Endothelial cell (in vitro differentiated cells): ENCODE measurements at places on chromosomes 12 and 14. TPM values are rescaled to one million over a fixed set of nuclear protein-coding genes. Genes with fewer than 3 reads are reported as not detected.

ADAMTS20 gene
- total RNA-seq, result 0.15 TPM

CBLN3 gene
- 1.5 TPM for total RNA-seq

VWF gene
- total RNA-seq, result 56.0 TPM

DCAF5 gene
- 72.0 TPM for total RNA-seq

SCNN1A gene
- 2.2 TPM for total RNA-seq

ADGRD1 gene
- 1.7 TPM for total RNA-seq

SIRT4 gene
- total RNA-seq, result 1.8 TPM

JPH4 gene
- total RNA-seq, result 0.64 TPM

IQSEC3 gene
- total RNA-seq, result 13.2 TPM

SERPINA5 gene
- 0.26 TPM for total RNA-seq

SLC22A17 gene
- total RNA-seq, result 35.3 TPM

BEGAIN gene
- total RNA-seq, result 1.6 TPM

TAS2R9 gene
- total RNA-seq, result not detected

NKX2-1 gene
- not detected for total RNA-seq

SPX gene
- 0.18 TPM for total RNA-seq

AQP2 gene
- 0.05 TPM for total RNA-seq

ERP29 gene
- 150 TPM for total RNA-seq

SMIM41 gene
- total RNA-seq, result not detected

PRB2 gene
- total RNA-seq, result not detected

CPNE6 gene
- total RNA-seq, result not detected

CCDC175 gene
- not detected for total RNA-seq
